IPS DF 19.7 (cell line): ENCODE measurements at places on chromosomes 1 and 21.

- DNase-seq = no peak
Observed at GRCh38 chr1:112870887-112871646, 84.9 kb downstream of the SLC16A1 start.

DNA sequence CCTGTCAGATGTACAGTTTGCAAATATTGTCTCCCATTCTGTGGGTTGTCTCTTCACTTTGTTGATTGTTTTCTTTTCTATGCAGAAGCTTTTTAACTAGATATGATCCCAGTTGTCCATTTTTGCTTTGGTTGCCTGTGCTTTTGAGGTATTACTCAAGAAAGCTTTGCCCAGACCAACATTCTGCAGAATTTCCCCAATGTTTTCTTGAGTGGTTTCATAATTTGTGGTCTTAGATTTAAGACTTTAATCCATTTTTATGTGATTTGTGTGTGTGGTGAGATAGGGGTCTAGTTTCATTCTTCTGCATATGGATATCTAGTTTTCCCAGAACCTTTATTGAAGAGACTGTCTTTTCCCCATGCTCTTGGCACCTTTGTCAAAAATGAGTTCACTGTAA is 116.9 kb downstream of the DUSP10 start:
- no peak for DNase-seq

DNA sequence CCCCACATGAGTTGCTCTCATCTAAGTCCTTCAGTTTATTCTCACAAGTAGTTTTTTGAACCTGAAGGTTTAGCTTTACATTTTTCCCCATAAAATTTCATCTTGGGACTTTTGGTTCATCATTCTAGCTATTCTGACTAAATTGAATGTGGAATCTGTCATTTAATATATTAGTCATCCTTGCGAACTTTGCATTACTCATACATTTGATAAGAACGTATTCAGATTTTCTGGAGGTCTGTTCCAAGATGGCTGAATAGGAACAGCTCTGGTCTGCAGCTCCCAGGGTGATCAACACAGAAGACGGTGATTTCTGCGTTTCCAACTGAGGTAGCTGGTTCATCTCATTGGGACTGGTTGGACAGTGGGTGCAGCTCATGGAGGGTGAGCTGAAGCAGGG is 59.8 kb upstream of the CSF1 start:
- DNase-seq = no peak

- no peak for DNase-seq
Observed at GRCh38 chr1:106063510-106063909, 993.0 kb upstream of the PRMT6 start.

GRCh38 chr1:117045644-117046043 is 14.5 kb upstream of the TTF2 start:
- no peak for DNase-seq

- DNase-seq = no peak
Observed at GRCh38 chr1:212104586-212105325, 69.2 kb downstream of the DTL start.

DNA sequence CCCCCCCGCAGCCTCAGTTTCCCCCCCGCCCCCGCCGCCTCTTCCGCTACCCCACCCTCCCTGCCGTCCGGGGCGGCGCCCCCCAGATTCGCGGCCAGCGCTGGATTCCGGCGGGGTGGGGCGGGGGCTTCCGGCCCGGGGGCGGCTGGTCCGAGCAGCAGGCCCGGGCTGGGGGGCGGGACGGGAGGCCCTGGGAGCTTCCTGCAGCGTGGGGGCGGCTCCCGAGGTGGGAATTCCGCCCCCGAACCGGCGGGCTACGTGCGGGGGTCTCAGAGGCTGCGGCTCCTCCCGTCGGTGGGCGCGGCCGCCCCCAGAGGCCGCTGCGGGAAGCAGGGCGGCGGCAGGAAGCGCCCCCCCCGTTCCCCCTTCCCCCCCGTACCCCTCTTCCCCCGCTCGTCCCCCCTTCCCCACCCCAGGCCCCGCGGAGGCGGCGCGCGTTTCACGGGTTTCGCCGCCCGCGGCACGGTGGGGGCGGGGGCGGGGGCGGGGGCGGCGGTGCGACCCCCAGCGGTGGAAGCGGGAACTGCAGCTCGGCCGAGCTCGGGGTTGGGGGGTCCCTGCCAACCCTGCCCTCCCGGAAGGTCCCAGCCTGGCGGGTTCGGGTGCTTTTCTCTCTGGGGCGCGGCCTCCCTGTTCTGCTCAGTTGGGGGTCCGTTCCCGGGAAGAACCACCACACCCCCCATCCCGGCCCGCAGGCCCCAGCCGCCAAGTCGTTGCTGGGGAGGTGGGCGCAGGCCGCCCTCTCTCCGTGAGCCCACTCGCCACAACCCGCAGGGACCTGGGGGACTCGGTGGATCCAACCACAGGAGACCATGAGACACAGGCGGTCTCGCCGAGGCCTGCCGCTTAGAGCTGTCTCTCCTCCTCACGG is 76.3 kb downstream of the MORN1 start:
- no peak for DNase-seq

DNA sequence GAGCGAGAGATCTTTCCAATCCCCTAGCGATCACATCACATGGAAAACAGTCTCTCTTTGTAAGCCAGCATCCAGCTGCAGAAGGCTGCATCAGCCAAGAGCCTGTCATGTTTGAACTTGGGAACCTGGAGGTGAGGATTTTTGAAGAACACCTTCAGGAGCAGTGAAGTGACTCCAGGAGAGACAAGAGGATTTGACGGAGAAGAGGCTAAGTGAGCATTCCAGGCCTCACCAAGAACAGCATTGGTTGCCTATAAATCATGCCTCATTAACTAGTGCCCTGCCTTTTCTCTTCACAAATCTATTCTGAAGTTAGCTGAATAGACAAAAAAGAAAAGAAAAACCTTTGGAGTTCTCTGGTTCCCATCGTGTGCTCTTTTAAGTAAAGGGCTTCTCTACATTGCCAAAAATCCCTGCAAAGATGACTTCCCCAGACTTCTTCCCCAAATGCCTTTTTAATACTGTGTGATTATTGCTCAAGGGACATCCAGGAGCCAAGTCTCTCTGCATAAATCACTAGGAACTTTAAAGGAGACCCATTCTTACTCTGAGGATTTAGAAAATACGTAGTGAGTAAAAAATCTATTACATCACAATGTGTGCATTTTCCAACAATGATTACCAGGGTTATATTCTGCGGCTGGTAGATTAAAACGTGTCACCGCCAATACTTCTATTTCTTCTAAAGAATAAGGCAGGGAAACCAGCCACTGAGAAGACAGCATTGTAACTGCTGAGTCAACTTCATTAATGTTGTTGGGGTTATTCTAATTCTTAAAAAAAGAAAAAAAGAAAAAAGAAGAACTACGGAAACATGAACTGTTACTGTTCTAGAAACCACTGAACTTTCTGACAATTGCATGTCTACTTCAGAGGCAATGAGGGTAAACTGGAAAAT is 95.2 kb downstream of the KIF14 start:
- no peak for DNase-seq
